ENCODE measurements at places on chromosomes 7 and 10. TPM values are rescaled to one million over a fixed set of nuclear protein-coding genes. Genes with fewer than 3 reads are reported as not detected.

The STRIP2 gene
- total RNA-seq, result 5.8 TPM

GRCh38 chr7:135251496-135252391, 18.1 kb downstream of the STRA8 start:
- DNase-seq, result no peak

The MMRN2 gene
- total RNA-seq, result 0.21 TPM

The SPDYE8 gene
- not detected for total RNA-seq

DNA sequence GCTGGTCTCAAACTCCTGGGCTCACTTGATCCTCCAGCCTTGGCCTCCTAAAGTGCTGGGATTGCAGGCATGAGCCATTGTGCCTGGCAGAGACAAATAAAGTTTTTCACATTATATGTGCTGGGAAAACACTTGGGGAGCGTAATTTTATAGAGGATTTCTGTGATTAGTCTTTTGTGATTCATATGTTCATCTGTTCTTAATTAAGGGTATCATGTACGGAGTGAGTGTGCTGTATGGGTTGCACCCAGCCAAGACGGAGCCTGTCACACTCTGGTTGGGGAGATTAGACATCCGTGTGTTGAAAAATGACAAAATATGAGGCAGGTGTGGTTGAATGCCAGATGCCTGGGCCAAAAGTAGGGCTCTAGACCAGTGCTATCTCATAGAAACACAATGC, 10.3 kb downstream of the ADRB1 start:
- DNase-seq, result no peak

DNA sequence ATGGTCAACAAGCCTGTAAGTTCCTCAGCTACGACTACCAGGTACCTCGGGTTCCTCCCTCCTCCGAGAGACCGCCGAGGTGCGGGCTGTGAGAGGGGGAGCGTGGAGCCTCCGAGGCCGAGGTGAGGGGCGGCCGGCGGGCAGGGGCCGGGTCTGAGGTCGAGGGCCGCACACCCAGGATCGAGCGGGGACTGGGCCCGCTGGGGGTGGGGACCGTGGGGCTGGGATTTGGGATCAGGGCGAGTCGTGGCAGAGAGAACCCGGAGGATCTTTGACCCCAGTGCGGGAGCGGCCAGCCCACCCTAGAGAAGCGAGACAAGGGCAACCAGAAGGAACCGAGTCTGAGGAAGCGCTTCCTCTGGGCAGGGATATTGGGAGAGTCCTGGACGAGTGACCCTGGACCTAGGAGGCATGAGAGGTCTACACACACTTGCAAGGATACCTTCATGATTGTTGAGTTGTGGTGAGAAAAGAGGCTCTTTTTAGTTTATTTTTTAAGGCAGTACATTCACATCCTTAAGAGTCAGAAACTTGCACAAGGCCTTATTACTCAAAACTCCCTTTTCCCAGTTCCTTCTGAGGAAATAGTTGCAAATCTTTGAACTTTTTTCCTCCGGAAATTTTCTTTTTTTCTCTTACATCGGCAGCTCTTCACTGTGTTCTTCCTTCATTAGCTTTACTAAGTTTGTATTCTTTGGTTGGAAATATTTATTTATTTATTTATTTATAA, 395 bp downstream of the ZNF487 start:
- DNase-seq, result no peak

GRCh38 chr10:62614389-62615157, 189.9 kb upstream of the ADO start:
- no peak for DNase-seq

The GPC2 gene
- 5.0 TPM for total RNA-seq

- no peak for DNase-seq
Observed at GRCh38 chr10:122974023-122974422, 6.2 kb upstream of the PSTK start.

- no peak for DNase-seq
Observed at GRCh38 chr7:127730658-127731276, 78.8 kb downstream of the SND1 start.

GRCh38 chr10:110747609-110748464, 103.7 kb downstream of the RBM20 start:
- DNase-seq, result no peak

DNA sequence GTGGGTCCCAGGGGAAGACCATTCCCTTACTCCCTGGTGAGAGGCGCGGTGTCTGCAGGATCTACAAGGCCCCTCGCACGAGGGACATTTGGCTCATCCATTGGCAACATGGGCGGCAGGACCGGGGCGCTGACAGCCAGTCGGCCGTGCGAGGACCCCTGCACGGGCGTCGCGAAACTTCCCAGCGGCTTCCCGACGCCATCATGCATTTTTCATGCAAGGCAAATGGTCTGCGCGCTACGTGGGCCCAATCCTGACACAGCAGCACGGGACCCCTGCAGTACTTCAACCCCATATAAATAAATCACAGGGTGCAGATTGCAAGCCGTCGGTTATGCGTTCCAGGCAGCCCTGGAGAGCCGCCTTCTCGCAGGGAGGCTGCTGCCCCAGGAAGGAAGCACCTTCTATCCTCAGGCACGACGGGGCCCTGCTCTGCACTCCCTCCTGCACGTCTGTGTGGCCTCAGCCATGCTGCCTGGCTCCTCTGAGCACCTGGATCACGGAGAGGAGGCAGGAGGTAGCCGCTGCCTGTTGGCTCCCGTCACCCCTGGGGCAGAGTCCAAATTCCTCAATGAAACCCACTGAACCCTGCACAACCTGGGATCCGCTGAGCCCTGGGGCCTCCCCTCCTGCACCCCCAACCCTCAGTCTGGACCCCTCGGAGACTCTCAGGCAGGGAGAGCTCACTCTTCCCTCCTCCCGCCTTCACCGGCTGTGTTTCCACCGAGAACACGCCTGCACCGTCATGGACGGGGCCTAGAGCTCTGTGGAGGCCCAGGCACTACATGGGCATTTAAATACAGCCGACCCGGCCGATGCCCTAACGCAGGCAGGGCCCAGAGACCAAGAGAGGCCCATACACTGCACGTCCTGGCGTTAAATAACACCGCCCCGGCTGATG, 90.5 kb downstream of the PDGFA start:
- DNase-seq, result no peak

DNA sequence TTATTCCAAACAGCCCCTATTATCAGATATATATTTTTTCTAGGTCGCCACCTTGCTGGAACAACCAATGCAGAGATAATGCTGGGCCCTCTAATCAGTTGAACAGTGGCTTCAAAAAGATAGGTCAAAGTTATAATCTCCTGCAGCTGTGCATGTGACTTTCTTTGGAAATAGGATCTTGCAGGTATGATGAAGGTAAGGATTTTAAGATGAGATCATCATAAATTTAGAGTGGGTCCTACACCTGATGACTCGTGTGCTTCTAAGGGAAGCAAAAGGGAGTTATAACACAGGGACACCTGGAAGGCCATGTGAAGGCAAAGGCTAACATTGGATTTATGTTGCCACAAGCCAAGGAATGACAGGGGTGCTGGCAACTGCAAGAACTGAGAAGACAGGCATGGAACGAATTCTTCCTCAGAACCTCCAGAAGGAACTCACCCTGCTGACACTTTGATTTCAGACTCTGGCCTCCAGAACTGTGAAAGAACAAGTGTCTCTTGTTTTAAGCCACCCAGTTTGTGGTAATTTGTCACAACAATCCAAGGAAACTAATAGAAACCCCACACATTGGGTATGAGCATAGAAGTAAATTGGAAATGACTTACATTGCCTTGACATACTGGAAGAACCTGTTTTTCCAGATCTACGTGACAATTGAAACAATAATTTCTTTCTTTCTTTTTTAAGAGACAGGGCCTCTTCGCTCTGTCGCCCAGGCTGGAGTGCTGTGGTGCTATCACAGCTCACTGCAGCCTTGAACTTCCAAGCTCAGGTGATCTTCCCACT, 34.4 kb downstream of the CCDC71L start:
- no peak for DNase-seq

The NPTX2 gene
- total RNA-seq, result not detected
